NCI-H69 (cell line): ENCODE measurements at places on chromosomes 3 and 15.

GRCh38 chr3:67559029-67559605 is 95.3 kb downstream of the SUCLG2 start:
- peak; percentile 30 for DNase-seq

- DNase-seq, result no peak
Observed at GRCh38 chr3:125019271-125019670, 36.5 kb downstream of the HEG1 start.

- peak; percentile 37 for DNase-seq
Observed at GRCh38 chr15:33048255-33048654, 146.3 kb downstream of the FMN1 start.

DNA sequence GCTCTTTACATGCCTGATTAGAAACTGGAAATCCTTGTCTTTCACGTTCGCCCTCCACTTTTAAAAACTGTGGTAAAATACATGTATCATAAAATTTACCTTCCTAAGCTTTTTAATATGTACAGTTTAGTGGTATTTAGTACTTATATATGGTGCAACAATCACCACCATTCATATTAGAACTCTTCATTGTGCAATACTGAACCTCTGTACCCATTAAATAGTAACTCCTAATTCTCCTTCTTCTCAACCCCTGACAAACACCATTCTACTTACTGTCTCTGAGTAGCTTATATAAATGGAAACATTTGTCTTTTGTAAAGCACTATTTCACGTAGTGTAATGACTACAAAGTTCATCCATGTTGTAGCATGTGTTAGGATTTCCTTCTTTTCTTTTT is 28.2 kb downstream of the GRM2 start:
- DNase-seq, result no peak

GRCh38 chr3:71055257-71056001 is 528.1 kb downstream of the FOXP1 start:
- DNase-seq, result no peak

DNA sequence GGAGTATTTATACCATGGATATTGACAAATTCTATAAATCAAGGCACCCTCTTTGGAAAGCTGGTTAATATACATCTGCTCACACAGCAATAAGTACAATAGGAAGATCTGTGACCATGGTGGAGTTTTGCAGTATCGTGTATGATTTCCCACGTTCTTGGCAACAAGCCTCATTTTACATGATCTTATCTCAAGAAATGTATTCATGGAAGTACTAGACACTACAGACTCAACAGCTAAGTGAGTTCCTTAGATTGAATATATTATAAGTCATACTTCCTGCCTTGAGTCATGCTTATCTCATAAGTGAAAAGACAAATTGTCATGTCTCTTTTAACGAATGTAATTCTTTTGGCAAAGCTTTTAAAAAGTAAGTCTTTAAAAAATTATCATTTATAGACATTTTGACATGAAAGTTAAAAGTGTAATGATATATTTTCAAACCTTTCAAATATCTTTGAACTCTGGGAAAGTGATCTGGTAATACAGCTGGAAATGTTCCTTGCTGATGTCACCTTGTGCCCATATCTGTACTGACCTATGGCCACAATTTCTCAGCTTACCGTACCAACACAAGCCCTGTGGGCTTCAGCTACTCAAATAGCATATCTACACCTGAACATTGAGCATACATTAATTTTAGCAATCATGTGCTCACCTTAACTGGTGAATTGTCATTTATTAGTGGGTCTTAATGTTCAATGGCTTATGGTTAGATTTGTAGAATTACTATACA is 130.3 kb upstream of the TMC3 start:
- DNase-seq, result no peak

GRCh38 chr15:68706256-68706655 is 114.4 kb downstream of the ANP32A start:
- DNase-seq, result no peak

- DNase-seq, result peak; percentile 14
Observed at GRCh38 chr3:32009101-32009500, 27.6 kb downstream of the ZNF860 start.

GRCh38 chr3:127655641-127656040 is 17.1 kb upstream of the ABTB1 start:
- no peak for DNase-seq

DNA sequence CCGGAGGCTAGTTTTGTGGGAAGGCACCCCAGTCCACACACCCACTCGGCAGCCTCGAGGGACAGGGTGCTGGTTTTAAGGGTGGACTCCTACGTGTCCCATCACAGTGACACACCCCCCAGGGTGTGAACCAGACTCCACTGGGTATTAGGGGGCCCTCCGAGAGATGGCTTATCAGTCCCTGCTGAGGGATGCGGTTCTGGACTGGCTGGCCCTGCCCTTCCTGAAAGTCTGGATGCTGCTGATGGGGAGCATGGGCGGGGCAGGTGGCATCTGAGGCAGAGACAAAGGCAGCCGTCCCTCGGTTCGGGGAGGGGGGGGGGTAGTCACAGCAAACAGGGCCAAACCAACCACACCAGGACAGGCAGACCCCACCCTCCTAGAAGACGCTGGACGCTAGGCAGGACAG is 939 bp upstream of the ULK3 start:
- no peak for DNase-seq

DNA sequence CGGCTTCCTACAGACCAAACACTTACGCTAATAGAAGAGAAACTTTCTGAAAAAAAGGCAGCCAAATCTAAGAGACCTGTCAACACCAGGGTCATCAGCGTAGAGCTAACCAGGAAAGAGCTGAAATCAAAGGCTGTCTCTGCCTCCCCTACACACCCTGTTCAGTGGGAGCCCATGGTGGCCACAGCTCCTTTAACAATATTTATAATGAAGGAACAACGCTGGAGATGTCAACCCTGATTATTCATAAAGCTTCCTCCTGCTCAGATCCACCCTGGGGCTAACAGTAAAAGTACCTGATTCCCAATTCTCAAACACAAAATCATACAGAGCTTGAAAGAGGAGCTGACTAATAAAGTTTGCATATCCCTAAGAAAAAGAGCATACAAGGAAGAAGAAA is 133.7 kb downstream of the ANXA2 start:
- no peak for DNase-seq

GRCh38 chr15:90035095-90035839 is 34.1 kb downstream of the ZNF710 start:
- peak; percentile 63 for DNase-seq

DNA sequence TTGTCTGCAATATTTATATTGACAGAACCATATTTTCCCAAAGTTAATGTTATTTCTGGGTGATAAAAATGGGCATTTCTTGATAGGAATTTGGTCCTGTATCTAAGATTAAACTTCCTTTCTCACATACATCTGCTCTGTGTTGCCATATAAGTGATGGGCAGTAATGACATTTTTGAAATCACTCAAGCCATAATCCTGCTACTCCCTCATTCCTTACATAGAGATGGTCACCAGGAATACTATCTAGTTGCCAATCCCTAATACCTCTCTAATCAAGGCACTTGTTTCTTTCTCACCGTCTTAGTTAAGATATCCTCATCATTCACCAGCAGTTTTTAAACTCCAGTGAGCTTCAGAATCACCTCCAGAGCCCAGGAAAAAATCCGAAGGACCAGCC is 68.4 kb downstream of the FSIP1 start:
- DNase-seq, result no peak

- no peak for DNase-seq
Observed at GRCh38 chr3:172561897-172562640, 38.8 kb upstream of the TNFSF10 start.

DNA sequence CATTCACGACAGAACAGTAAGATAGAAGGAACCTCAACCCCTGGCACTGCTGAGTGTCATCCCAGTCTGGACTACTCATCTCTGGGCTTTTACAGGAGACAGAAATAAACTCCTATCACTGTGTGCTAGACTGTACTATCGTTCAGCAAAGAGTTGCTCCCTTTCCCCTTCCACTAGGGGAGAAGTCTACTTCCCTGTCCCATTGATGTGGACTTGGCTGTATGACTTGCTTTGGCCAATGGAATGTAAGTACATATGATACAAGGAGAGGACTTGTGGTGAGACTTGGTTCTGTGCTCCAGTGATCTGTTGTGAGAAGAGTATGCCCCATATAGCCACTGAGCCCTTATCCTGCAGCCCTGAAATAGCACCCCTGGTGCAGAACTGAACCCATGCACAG is 5.3 kb upstream of the KIF7 start:
- no peak for DNase-seq

- DNase-seq, result no peak
Observed at GRCh38 chr15:65948383-65948782, 79.1 kb downstream of the RAB11A start.

DNA sequence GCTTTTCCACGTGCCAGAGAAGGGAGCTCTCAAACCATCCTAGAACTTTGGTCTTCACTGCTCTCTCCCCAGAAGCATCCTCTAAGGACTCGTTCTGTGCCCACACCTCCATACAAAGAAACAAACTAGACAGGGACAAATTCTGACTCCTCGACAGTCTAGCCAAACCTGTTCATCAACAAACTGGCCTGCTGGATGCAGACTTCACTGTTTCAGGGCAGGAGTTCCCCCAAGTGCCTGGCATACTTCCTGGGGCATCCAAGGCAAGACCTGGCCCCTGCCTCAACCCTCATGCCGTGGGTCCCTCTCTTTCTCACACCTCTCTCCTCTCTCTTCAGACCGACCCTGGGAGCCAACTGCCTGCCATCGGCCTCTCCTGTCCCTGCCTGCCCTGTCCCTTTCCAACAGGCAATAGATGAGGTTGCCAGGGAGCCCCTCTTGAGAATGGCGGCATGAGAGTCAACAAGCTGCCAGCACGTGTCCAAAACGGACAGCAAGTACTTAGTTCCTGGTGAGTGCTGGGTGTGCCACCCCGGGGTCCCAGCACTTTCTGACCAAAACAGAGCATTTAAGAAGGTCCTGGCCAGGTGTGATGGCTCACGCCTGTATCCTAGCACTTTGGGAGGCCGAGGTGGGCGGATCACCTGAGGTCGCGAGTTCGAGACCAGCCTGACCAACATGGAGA is 79.1 kb upstream of the HES1 start:
- no peak for DNase-seq

DNA sequence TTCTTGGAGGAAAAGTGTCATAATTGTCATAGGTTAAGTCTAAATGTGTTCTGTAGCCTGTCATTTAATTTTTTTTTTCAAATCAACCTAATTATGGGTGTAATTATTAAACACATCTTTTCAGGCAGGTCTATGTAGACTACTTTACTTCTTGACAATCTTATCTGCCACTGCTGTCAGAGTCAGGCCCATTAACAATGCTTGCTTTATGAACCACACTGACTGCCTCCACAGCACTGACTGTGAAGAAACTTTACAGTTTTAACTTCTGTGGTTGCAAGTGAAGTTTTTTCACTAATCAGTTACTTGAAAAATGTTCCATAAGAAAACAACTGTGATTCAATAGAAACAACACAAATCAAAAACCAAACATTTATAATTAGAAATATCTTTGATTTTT is 407.8 kb downstream of the PLCL2 start:
- DNase-seq, result peak; percentile 66

- no peak for DNase-seq
Observed at GRCh38 chr15:91790836-91791235, 62.7 kb upstream of the SLCO3A1 start.

GRCh38 chr3:187750006-187750512 is 4.8 kb upstream of the BCL6 start:
- no peak for DNase-seq

DNA sequence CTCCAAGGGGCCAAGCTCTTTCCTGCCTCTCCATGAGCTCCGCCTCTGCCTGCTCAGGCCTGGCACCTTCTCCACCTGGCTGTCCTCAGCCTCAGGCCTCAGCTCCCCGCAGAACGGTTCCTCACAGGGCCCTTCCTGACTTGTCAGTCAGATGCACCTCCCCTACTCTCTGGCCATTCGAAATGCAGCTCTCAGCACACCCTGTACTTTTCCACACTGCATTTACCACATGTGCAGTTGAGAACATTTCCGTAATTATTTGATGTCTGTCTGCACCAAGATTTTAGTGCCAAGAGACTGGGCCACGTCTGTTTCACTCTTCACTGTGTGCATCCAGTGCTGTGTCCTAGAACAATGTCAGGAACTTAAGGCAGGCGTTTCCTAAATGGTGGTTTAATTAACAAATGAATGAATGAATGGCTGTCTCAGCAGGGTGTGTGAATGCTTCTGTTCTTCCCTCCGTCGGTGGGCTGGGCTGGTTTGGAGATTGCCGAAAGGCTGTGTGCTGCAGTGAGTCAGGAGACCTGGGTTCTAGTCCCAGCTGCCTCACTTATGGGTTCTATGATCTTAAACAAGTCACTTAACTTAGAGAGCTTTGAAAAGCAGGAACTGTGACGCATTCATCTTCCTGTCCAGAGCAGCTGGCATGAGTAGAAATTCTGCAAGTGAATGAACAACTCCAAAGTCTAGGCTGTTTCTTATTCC is 5.4 kb downstream of the MUC4 start:
- no peak for DNase-seq

GRCh38 chr3:171005648-171006047 is 20.9 kb downstream of the SLC2A2 start:
- DNase-seq, result no peak

DNA sequence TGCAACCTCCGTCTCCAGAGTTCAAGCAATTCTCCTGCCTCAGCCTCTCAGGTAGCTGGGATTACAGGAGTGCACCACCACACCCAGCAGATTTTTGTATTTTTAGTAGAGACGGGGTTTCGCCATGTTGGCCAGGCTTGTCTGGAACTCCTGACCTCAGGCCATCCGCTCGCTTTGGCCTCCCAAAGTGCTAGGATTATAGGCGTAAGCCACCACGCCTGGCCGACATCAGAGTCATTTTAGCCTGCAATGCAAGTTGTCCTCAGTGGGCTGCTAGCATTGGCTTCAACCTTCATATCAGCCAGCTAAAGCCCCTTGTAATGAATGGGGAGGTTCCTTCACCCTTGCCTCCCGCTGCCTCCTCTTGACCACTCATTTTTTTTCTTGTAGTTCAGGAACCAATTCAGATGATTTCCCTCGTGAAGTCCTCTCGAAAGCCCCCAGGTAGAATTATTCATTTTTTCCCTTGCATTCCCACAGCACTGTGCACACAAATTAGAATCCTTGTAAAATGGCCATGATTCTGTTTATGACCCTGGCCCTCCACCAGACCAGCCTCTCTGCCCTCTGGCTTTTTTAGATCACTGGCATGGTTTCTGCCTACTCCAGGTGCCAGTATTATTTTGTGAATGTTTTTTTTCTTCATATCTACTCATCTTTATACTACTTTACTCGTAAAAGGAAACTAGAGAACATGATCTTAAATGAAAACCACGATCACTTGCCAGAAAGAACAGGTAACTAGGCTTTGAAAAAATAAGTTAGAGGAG is 29.1 kb downstream of the FLNB start:
- DNase-seq, result no peak
